ENCODE measurements at places on chromosomes 12 and 14.

GRCh38 chr14:68696266-68696665 is 96.6 kb downstream of the ZFP36L1 start:
- no peak for DNase-seq

DNA sequence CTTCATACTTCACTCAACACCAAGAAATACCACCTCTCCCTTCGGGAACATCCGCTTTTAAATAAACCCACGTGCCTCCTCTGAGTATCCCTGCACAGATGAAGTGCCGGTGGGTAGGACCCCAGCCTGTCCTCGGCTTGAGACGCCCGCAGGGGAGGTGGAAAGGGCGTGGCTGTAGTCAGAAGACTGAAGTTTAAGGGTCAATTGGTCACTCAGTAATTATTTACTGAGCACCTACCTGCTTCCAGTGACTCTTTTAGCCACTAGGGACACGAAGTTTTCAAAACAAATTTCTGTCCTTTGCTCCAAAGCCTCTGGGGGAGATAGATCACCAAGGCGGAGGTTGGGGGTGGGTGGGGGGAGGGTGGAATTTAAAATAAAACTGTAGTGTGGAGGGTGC is 309.4 kb downstream of the VRK1 start:
- DNase-seq: no peak

DNA sequence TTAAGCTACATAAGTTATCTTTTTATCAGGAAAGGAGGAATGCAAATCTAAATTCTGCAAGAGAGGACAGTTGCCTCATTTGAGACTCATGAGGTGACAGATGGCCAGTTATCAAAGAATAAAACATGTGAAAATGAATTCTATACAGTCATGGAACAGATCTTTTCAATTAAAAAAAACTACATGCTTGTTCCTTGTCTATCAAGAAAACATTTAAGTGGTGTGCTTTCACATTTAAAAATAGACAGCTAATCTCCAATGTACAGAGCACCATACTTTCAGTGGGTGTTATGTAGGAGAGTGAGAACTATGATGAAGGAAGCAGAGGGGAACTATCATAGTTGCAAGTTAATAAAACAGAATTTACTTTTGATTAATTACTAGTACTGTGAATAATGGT is 76.7 kb upstream of the TTC7B start:
- peak; percentile 45 for DNase-seq

GRCh38 chr12:56461235-56462159 is 6.9 kb upstream of the SPRYD4 start:
- no peak for DNase-seq

DNA sequence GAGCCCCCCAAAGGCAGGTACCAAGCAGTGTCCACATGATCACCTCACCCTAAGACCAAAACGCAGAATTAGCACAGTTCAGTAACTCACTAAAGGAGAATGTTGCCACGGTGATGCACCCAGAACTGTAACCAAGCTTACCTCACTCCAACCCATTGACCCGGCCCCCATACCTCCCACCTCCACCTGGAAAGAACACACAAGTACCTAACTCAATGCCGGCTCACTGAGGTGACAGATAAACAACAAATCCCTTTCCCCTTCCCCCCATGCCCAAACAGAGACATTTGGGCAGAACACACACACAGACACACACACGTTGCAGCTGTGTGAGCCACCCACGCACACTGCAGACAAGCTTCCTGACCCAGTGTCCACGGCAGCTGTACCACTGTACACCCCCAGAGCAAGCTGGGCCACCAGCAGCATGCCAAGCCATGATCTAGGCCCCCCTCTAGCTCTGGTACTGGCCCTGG is 1.3 kb downstream of the RAPGEF3 start:
- DNase-seq: no peak

DNA sequence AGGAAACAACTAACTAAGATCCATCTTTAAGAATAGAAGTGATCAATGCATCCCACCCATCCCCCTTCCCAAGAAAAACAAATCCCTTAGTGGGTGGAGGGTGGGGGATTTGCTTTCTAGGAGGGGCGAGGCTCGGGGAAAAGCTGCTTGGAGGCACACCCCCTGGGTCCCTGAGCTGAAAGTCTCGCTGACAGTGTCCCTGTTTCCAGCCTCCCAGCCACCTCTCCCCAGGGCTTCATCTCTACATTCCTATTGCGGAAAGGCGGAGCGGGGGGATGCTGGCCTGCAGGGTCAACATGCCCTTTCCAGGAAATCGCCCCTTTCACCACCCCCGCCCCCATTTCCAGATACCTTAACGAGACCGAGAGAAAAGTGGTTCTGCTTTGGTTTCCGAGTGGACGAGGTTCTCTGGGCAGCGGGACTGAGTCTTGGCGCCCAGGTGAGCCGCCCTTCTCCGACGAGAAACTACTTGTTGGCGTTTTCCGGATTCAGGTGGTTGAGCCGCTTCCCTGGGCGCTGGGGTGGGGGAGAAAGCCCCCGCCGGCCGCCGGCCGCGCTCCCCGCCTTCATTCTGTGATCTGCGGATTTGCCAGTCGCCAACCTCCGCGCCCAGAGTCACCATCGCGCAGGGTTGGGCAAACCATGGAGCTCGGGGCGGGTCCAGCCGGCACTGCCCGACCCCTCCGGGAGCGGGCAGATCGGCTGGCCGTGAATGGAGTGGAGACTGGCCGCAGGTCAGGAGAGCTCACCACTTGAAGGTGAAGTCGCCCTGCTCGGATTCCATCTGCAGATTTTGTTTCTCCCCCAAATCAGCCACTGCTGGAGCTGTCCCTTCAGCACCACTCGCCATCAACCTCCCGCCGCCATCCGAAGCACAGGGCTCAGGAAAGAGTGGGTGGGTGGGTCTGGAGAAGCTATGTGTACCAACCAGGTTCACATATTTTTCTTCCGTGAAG is 505 bp downstream of the KCNC2 start:
- no peak for DNase-seq

- DNase-seq: no peak
Observed at GRCh38 chr12:31387466-31387865, 61.5 kb upstream of the SINHCAF start.

DNA sequence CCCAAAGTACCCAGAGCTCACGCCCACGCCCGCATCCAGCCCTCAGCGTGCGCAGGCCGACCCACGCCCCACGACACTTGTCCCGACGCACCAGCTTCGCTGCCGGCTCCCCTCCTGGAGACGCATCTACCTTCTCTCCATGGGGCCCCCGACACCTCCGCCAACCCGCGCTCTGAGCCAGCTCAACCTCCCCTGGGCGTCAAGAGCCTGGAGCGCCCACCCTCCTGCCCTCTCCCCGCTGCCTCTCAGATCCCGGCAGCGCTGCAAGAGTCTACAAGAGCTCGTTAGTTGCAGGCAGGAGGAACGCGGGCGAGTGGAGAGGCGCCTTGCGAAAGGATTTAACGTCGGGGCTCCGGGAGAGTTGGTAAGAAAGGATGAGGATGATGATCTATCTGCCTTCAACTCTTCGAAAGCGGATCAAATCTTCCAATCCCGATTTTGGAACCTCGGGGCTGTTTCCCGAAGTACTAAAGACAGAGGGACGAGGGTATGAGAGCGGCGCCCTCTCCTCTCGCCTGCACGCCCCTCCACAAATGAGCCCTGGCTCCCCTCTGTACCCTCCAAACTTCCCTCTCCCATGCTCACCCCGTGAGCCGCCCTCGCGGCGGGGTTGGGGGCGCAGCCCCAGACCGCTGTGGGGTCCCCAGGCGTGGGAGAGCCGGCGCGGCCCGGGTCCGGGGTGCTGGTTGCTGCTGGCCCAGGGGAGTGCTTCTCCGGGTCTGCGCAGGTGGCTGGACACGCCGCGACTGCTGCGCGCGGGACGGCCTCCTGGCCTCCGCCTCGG is 979 bp downstream of the LTBP2 start:
- no peak for DNase-seq

GRCh38 chr12:39378341-39378740 is 64.6 kb downstream of the KIF21A start:
- peak; percentile 20 for DNase-seq

DNA sequence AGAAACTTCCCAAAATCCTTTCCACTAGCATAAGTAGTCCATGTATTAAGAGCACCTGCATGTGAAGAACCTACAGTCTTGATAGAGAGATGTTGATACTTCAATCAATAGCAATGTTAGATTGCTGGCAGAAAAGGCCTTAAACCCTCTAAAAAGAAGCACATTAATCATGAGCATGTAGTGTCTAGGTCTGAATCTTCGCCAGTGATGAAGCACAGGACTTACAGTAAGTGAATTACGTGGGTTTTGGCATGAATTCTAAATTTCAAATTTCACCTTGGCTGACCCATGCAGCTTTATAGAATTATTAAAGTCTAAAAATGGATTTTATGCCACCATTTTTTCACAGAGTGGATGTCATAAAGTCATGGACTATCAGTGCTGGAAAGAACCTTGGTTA is 791.6 kb upstream of the NOVA1 start:
- DNase-seq: no peak

- DNase-seq: peak; percentile 75
Observed at GRCh38 chr14:32808644-32809043, 130.0 kb upstream of the NPAS3 start.

All from NCI-H1694 treated with DMSO at 0.1 percent for 48 hours (cell line).